ENCODE measurements at places on chromosomes 7 and 10. TPM values are rescaled to one million over a fixed set of nuclear protein-coding genes. Genes with fewer than 3 reads are reported as not detected.
A peak's percentile ranks its signal among the peaks of the same experiment; 100 is the strongest.

DNA sequence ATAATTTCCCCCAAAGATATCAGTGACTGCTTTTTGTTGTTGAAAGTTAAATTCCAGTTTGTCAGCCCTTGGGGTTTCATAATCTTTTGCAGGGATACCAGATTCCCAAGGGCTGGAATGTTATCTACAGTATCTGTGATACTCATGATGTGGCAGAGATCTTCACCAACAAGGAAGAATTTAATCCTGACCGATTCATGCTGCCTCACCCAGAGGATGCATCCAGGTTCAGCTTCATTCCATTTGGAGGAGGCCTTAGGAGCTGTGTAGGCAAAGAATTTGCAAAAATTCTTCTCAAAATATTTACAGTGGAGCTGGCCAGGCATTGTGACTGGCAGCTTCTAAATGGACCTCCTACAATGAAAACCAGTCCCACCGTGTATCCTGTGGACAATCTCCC, 3.2 kb downstream of the CYP26A1 start:
- no peak for DNase-seq

GRCh38 chr7:96235281-96235680, 86.6 kb downstream of the SLC25A13 start:
- no peak for DNase-seq

DNA sequence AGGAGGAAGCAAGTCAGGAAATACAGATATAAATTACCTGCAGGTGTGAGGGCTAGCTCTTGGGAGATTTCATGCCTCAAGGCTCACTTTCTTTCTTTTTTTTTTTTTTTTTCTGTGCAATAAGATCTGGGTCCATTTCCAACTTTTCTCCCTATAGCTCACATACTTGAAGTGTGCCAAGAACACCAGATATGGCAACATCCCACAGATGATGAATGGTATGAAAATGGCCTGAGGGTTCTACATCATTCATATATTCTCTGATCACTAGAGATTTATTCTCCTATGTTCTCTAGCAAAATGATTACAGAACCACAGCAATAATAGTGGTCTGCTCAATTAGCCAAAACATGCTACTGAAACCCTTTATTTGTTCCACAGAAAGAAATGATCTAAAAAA, 117.2 kb downstream of the LRRTM3 start:
- no peak for DNase-seq

- DNase-seq, result peak; percentile 75
These were observed at the start of gene ARID5B for GRCh38 chr10:61900829-61901792. ARID5B (plus strand) TSS chr10:61901699; CDS start chr10:61901710, 11 bp downstream.

DNA sequence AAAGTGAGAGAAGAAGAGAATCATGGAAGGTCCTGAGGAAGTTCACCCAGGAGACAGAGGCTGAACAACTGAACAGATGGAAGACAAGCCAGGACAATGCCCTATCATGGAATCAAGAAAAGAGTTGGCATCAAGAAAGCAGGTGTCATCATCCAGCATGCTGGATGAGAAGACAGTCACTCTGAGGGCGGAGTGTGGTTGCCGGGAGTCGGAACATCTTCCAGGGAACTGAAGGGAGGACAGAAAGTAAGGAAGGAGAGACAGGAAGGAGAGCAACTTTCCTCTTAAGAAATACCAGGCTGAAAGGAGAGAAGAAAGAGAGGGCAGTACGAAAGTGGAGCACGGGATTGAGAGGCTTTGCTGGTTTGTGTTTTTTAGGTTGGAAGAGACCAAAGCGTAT, 654.5 kb upstream of the CELF2 start:
- no peak for DNase-seq

DNA sequence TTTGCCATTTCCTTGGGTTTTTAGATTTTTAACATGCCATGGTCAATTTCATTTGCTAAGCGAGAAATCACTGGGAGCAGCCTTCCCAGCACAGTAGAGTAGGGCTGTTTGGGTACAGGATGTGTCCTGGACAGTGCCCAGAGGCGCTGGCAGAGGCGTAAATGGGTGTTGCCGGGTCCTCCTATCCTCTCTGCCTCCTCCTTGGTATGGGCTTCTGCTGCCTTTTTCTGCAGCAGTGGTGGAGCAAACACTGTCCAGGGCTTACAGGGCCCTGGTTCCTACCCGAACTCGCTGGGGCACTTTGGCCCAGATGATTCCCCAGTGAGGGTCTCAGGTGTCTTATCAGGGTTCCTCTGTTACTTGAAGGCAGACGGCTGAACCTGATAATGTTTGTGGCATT, 298.3 kb downstream of the RPS24 start:
- DNase-seq, result peak; percentile 13

- DNase-seq, result peak; percentile 10
These were observed 74.2 kb downstream of the EEPD1 start for GRCh38 chr7:36227223-36227622.

DNA sequence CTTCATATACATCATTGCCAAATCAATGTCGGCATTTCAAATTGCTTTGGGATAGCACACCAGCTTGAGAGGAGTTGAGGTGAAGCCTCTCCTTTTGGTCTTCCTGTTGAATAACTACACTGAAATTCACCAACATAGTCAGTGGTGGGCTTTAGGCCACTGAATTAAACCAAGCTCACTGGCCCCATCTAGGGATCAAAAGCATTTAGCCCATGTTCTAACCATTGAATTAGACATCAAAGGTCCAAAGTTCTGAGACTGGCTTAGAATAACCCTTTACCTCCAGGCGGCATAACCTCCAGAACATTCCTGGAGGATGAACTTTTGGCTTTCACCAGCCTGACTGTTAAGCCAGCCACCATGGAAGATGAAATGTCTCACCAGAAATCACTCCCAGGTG, 54.6 kb downstream of the BPGM start:
- peak; percentile 72 for DNase-seq

GRCh38 chr10:72335394-72336258, 19.1 kb downstream of the DNAJB12 start:
- DNase-seq, result peak; percentile 88

GRCh38 chr7:88075216-88075615, 141.2 kb downstream of the ADAM22 start:
- DNase-seq, result no peak

- no peak for DNase-seq
These were observed 171.9 kb upstream of the CACNA2D1 start for GRCh38 chr7:82615527-82615926.

GRCh38 chr7:137886281-137886680, 39.5 kb upstream of the DGKI start:
- DNase-seq, result no peak

- no peak for DNase-seq
These were observed 28.3 kb upstream of the GNA12 start for GRCh38 chr7:2872296-2872874.

GRCh38 chr7:100603726-100604027, 1.5 kb downstream of the PCOLCE start:
- peak; percentile 49 for DNase-seq

DNA sequence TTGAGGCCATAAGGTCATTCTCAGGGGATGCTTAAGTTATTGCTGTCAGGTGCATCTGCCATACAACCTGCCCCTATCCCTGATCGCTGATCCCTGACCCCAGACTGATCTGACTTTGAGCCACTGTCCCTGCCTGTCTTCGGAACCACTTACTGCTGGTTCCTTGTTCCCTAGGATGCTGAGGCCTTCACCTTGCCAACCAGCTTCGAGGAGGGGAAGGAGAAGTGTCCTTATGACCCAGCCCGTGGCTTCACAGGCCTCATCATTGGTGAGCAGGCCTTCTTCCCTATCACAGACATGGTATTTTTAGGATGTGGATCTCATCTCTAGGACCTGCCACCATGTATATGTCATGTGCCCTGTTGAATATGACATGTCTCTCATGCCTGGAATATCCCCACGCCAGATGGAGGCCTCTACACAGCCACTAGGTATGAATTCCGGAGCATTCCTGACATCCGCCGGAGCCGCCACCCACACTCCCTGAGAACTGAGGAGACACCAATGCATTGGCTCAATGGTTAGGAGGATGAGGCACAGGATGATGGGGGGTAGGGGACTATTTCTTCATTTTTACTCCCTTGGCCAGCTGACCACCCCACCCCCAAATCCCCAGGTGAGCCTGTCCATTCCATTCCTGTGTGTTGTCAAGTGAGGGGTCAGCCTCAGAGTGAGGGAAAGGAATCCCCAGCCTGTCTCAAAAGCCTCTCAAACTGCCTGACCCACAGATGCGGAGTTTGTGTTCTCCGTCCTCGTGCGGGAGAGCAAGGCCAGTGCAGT, 9.0 kb downstream of the MRPL43 start:
- DNase-seq, result no peak

GRCh38 chr7:118109607-118110006, 74.4 kb upstream of the LSM8 start:
- DNase-seq, result no peak

GRCh38 chr10:50244201-50244600, 7.1 kb downstream of the ASAH2 start:
- no peak for DNase-seq

DNA sequence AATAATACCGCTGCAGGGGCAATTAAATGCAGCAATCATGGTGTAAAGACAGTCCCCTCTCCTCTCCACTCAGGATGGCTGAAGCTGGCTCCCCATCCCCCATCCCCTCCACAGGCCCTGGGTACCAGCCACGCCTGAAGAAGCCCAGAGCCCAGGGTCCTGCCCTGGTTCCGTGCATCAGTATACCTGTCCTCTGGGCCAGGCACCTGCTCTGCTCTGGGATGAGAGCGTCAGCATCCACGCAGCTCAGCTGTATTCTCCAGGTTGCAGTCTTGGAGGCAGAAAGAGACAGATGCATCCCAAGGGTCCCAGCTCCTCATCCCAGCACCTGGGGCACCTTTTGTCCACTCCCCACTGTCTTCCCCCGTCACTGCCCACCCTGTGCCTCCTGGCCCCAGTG, 233.8 kb downstream of the TCERG1L start:
- no peak for DNase-seq

GRCh38 chr10:86802473-86803108, 46.2 kb downstream of the BMPR1A start:
- DNase-seq, result no peak

DNA sequence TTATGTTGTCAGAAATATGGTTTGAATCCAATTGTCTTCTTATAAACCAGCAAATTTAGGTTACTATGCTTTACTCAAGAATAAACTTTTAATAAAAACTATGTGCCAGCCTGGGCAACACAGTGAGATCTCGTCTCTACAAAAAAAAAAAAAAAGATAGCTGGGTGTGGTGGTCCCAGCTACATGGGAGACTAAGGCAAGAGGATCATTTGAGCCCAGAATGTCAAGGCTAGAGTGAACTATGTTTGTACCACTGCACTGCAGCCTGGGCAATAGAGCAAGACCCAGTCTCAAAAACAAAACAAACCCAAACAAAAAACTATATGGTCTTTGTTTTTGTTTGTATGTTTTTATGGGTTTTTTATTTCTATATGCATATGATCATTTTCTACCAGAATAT, 7.5 kb upstream of the ARHGAP12 start:
- no peak for DNase-seq

DNA sequence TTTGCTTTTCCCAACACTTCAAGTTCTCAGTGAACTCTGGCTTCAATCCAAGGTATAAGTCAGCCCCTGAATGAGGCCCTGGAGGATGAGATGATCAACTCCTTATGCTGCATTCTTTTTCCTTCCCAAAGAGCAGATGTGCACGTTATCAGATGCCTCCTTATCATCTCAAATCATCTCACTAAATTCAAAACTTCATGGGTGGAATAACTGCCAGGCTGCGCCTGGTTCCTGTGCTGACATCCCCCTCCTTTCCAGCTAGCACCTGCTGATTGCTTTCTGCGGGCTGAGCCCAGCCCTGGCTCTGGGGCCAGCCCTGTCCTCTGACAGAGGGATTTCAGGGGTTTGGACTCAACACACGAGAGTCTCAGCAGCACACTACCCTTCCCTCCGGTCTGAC, 44.9 kb downstream of the TLL2 start:
- DNase-seq, result no peak

DNA sequence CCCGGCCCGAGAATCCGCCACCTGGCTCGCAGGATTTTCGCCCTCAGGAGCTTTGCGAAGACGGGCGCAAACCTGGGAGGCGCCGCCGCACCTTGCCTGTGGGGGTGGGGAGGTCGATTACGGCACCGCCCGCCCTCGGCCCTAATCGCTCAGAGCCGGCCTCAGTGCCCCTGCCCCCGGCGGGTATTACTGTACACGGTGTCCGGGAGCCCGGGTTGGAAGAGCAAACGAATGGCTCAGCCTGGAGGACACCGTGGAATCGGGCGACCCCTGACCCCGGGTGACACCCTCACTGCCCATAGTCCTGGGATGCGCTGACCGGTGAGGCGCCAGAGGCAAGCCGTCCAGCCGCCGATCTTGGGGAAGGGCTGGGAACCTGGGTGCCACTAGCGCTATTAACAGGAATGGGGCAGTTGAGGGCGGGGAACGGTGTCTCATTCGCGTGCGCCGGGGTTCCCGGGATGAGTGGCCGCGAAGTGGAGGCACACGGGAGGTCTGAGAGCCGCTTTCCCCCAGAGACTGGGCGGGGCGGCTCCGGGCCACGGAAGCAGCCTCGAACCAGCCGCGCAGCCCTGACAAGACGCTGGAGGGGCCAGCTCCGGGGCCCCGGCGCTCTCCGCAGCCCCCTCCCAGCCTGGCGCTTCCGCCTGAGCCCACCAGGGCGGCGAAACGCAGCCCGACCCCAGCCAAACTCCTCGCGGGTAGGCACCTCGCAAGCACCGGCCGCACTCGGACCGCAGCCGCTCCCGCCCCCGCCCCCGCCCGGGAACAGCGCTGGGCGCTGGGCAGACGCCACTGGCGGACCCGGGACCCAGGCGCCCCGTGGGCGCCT, 167.5 kb downstream of the NRF1 start:
- DNase-seq, result peak; percentile 36

GRCh38 chr10:27158421-27158820, 3.3 kb downstream of the MASTL start:
- no peak for DNase-seq

DNA sequence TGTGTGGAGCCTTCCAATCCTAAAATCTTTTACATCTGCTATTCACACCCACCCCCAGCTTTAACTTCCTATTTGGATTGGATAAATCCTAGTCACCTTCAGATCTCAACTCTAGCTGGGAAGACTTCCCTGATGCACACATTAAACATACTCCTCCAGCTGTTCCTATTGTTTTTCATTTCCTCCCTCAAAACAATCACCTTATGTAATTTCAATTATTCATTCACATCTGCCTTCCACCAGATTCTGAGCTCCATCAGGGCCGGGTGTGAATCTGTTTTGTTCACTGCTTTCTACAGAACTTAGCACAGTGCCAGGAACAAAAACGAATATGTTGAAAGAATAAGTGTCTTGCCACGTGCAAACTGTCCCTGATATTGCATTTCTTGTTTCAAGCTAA, 497.4 kb downstream of the PLXDC2 start:
- no peak for DNase-seq

The ZNF786 gene
- 3.3 TPM for total RNA-seq

The HOXA5 gene
- 0.69 TPM for total RNA-seq

The ARHGAP21 gene
- 22.3 TPM for total RNA-seq

The MMP21 gene
- total RNA-seq, result 0.05 TPM

The DLX6 gene
- 0.22 TPM for total RNA-seq

The UROS gene
- total RNA-seq, result 73.3 TPM

The AKR1C4 gene
- not detected for total RNA-seq

The PNLIPRP1 gene
- not detected for total RNA-seq

The TMEM184A gene
- total RNA-seq, result 3.3 TPM

The HOGA1 gene
- total RNA-seq, result 0.71 TPM

The SYT15B gene
- 0.05 TPM for total RNA-seq
